Stimulated activated CD4-positive, alpha-beta T cell treated with anti-CD3 and anti-CD28 coated beads, Interleukin-1b, Interleukin-23, amount 100 ng/mL, for 48 hours (primary cell): ENCODE measurements at places on chromosomes 6 and 20.
A peak's percentile ranks its signal among the peaks of the same experiment; 100 is the strongest.

- peak; percentile 75 for DNase-seq
Observed at GRCh38 chr6:37691904-37692806, 5.5 kb downstream of the MDGA1 start.

DNA sequence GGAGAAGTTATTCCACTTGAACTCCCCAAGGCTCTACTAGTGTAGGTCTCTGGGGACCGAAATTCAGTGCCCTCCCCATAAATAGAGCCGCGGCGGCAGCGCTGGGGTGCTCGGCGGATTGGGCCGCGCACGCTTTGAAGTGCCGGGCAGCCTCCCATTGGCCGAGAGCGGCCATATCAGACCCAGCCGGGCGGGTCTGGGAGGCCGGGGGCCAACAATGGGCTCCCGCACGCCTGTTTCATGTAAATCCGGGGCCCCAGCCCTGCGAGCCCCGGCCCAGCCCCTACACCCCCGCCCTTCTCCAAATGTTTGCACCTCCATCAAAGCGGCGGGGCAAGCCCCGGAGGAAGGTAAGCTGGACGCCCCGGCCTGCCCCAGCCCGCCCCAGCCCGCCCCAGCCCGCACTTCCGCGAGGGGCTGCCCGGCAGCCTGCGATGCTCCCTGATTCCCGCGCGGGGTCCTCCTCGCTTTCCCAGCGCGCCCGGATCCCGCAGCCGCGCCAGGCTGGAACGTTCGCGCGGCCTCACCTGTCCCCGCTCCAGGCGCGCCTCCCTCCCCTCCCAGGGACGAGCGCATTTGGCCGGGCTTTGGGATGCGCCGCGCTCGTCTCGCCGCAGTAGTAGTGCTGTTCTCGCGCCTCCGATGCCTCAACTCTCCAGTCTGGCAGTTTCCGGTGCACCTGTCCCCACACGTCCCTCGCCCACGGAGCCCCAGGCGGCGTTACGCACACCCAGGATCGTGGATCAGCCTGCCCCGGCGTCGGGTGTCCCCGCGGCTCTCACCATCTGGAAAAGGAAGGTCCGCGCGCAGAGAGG lies at the start of gene TBXT:
Gene TBXT (minus strand): TSS at position 51 of the 815 bp plus-strand sequence. CDS start 260 bp downstream, outside the sequence.
- DNase-seq = no peak

- DNase-seq = no peak
Observed at GRCh38 chr6:10621213-10621612, 73.2 kb downstream of the C6orf52 start.

- DNase-seq = no peak
Observed at GRCh38 chr20:45230631-45231030, 9.5 kb downstream of the SEMG2 start.

DNA sequence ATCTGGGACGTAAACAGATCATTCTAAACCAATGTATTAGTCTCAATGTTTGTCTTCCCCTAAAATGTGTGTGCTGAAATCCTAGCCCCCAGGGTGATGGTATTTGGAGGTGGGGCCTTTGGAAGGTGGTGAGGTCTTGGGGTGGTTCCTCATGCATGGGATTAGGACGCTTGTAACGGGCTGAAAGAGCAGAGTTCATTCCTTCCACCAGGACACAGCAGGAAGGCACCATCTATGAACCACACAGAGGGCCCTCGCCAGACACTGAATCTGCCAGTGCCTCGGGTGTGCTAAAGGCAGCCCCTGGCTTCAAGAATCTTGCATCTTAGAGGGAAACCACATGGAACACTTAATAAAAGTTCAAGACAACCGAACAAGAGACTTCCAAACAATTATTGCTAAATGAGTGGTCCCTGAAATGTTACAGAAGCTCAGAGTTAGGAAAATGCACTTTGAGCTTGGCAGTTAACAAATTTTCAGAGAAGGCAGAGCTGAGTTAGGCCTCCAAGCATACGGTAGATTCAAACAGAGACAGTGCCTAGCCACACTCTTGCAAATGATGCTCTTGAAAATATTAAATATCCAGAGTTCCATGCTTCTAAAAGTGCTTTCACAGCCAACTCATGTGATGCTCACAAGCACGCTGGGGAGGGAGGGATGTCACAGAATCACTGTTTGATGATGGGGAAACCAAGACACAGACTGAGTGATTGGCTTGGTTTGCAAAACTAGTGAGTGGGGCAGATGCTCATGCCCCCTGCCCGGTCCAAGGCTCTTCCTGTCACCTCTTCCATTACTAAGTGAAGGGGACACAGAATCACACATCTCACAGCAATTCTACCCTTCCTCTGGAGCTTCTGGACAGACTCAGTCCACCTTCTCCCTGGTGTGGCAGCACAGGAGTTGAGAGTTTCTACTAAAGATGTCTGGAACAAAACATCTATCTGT lies 27.4 kb downstream of the TBC1D7 start:
- no peak for DNase-seq
